ENCODE measurements at places on chromosomes 7 and 10. TPM values are rescaled to one million over a fixed set of nuclear protein-coding genes. Genes with fewer than 3 reads are reported as not detected.

DNA sequence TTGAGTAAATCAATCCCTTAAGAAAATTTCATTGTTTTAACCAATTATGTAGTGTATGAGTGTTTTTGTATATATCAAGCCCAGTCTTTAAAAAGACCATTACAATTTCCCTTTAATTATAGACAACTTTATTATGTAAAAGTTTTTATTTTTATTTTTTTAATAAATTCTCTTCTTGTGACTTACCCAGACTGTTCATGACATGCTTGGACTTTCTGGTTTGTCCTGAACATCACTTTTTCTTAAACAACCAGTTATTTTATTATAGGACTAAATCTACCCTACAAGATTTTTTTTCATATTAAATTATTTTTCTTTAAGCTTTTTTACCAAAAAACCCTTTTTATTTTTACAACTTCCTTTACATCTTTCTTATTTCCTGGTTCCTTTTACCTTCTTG, 410.4 kb downstream of the ATRNL1 start:
- H3K27me3 ChIP-seq: no peaks in the 10 kb centered on the region
- no peaks in the 10 kb centered on the region for H3K36me3 ChIP-seq
- H3K4me3 ChIP-seq: no peak overlapping the region
- H3K4me1 ChIP-seq: no peaks in the 10 kb centered on the region

GRCh38 chr10:112970021-112970420, 20.0 kb downstream of the TCF7L2 start:
- no peak overlapping the region for H3K4me3 ChIP-seq
- H3K27ac ChIP-seq: no peak overlapping the region
- no peaks in the 10 kb centered on the region for H3K4me1 ChIP-seq
- H3K36me3 ChIP-seq: no peaks in the 10 kb centered on the region
- DNase-seq: no peak
- H3K27me3 ChIP-seq: peaks cover 38% of the 10 kb centered on the region

DNA sequence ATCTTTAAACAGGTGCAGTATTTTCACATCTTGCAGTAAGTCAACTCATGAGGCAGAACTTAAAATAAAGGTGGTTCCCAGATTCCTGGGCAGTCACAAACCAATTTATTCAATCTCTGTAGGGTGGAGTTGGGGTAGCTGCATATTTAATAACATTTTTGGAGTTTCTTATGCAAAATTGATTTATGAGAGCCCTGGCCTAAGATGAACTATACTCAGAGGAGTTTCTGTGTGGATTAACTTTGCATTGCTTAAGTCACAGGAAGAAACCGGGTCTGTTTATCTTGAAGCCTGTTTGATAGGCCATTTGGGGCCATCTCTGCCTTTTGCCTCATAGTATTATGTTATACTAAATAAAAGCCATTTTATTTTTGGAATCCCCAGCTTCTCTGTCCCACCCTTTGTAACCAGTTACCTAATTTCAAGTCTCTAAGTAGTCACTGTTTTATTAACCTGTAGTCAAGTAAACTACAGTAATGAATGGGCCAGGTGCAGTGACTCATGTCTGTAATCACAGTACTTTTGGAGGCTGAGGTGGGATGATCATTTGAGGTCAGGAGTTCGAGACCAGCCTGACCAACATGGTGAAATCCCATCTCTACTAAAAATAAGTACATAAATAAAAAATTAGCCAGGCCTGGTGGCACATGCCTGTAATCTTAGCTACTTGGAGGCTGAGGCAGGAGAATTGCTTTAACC, 104.4 kb upstream of the FAM3C start:
- H3K27ac ChIP-seq: no peak overlapping the region
- H3K27me3 ChIP-seq: peaks cover 7% of the 10 kb centered on the region
- DNase-seq: peak; percentile 13
- H3K36me3 ChIP-seq: no peaks in the 10 kb centered on the region

The MYPN gene
- total RNA-seq: not detected

- no peaks in the 10 kb centered on the region for H3K27me3 ChIP-seq
- H3K4me3 ChIP-seq: peak overlapping the region; percentile 91
These were observed 167.5 kb downstream of the ARHGAP12 start for GRCh38 chr10:31761156-31761555.

The GPR26 gene
- total RNA-seq: not detected
